Naive B cell (primary cell): ENCODE measurements at places on chromosomes 6 and 20.

DNA sequence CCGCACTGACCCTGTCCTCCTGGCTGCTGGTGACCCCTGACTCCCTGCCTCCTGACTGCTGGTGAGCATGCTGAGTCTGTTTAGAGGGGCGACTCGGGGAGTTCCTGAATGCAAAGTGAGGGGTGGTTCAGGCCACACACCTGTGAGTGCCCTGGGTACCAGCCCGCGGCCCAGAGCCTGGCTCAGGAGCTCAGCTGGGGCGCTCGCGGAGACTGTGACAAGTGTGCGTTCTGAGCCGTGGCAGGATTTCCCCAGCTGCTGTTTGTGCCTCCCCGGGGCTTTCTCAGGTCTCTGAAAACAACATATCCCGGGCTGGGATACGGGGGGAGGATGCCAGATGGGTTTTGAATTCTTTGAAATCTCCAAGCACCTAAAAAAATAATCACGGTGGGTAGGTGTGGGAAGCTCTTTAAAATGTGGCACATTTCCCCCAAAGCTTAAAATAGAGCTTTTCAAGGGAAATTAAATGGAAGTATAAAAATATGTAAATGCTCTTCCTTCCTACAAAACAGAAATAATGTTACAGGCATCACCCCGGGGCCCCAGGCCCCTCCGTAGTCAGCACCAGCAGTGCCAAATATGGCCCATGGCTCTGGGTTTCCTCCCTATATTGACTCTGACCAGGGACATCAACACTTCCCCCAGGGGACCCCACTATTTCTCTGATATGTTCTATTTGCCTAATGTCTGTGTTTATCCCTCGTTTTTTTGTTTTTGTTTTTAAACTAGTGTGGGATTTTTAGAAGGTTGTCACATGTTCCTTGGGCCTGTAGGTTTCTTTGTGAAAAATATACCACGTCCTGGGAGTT lies 49.9 kb upstream of the TAGAP start:
- peak; percentile 93 for DNase-seq

DNA sequence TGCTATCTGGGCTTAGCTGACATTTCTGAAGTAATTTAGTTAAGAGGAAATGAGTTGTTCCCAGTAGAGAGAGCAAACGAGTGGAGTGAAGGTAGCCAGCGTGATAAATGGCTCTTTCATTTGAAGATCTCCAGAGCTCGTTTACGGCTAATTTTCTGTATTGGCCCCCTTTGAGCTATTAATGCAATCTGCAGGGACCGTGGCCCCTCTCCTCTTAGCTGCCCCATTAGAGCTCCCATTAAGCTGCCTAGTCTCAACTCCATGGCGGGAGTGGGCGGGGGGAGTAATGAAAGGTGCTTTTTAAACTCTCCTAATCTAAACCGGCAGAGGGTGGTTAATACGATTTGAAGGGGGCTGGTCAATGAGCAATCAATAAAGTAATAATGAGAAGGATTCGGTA lies 12.5 kb downstream of the TFAP2B start:
- DNase-seq = no peak

DNA sequence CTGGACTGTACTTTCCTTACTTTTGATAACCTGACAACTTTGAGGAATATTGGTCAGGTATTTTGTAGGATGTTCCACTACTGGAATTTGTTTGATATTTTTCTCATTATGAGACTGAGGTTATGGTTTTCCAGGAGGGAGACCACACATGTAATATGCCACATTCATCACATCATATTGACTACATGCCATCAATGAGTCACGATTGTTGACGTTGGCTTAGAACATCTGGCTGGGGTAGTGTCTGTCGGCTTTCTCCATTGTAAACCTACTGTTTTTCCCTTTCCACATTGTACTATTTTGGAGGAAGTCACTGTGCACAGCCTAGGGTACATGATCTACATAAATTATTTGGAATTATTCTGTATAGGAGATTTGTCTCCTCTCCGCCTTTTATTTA lies 1.4 kb upstream of the STX11 start:
- DNase-seq = no peak

GRCh38 chr20:41172296-41173140 lies 35.2 kb downstream of the PLCG1 start:
- DNase-seq = no peak

DNA sequence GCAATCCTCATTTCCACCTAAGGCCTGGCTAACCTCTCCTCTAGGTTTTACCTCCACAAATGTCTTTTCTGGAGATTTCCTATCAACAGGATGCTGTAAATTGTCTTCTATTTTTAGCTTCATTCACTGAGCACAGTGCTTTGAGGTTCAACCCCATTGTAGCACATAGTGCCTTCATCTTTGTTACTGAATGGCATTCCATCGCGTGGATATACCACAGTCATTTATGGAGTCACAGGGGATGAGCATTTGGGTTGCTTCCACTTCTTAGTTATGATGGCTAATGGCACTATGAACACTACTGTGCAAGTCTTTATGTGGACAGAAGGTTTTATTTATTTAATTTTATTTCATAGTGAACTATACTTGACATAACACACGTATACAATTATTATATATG lies 387.1 kb downstream of the SMOC2 start:
- DNase-seq = no peak

GRCh38 chr6:111973927-111974639 lies 79.8 kb upstream of the CCN6 start:
- DNase-seq = no peak

GRCh38 chr6:5749651-5750215 lies 257.0 kb downstream of the NRN1 start:
- no peak for DNase-seq

GRCh38 chr20:1912053-1912452 lies 16.8 kb downstream of the SIRPA start:
- no peak for DNase-seq

DNA sequence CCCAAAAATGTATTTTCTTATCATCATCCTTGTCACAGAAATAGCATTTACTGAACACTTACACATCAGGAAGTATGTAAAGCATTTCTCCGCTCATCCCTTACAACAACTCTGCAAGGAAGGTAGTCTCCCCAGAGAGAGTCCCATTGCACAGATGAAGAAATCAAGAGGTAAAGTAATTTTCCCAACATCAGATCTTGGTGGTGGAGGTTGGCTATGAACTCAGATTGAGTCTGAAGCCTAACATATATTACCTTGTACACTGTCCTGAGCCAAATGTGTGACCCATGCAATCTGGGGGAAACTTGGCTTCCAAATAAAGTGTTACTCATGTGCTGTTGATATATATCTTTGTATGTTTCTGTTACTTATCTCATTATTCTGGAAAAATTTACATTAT lies 31.4 kb downstream of the MAN1A1 start:
- DNase-seq = no peak

DNA sequence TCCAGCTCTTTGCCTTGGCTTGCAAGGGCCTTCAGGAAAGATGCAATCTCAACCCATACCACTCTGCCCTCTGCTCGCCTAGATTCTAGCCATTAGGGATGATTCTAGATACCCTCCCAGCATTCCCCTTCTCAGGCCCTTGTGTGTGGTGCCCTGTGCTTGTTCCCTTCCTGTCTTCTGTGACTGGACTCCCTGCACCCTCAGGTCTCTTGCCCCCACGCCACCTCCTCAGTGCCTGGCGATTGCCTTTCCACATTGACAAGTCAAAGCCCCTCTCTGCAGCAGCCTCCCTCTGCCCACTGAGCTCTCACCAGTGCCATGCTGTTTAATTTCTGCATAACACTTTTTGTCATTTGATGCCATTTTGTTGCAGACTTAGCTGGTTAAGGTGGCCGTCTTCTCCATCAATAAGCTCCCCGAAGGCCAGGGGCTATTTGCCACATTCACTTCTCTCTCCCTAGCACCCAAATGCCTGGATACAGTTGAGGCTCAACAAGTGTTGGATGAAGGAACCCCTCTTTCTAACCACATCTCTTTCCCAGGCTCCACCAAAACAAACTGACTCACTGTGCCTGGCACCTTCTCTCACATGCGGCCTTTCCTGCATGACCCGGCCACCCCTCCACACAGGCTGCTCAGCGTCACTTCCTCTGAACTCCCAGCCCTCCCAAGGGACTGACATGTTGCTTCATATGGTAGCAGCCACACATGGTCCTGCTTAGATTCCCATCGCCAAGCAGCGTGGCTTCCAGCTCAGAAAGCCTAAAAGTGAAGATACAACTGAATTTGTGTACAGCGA lies 4.6 kb upstream of the TXNDC5 start:
- peak; percentile 39 for DNase-seq

- DNase-seq = peak; percentile 47
Measured at GRCh38 chr6:157222201-157222981, 100.9 kb downstream of the TMEM242 start.
